Stimulated activated CD4-positive, alpha-beta T cell treated with anti-CD3 and anti-CD28 coated beads, TNF-alpha, amount 100 ng/mL, for 24 hours (primary cell): ENCODE measurements at places on chromosomes 1 and 21.
A peak's percentile ranks its signal among the peaks of the same experiment; 100 is the strongest.

DNA sequence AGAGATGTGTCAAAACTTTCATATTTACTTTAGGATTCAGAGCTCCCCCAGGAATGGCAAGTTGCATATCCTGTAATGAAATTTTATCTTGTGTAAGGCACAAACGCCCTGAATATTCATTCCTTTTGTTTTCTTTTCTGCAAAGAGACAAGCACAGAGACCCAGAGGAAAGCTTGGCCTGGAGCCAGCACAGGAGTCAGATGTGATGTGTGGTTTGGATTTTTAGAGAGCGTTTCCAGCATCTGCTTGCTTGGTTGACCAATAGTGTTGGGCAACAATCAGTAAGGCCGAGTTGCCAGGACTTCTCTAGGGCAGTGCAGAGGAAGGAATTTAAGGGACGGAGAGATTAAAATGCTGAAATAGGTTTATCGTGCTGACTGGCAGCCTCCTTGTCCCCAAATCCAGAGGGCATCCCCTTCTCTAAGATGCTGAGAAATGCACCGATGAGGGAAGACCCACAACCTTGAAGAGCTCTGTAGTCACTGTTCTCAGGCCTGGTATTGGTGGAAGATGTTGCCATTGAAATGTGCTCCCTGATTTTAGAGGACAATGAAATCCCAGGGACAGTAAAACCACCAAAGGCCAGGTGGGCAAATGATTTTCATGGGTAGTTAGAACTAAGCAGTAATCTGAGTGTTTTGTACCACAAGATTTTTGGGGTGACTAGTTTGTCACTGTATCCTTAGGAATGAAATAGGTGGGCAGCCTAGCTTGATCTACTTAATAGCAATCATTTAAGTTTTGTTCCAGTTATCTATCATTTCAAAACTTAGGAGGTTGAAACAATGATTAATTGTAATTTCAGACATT lies 37.9 kb upstream of the RHOU start:
- no peak for DNase-seq

GRCh38 chr21:46028573-46029091 lies 47.1 kb downstream of the COL6A1 start:
- no peak for DNase-seq

GRCh38 chr1:2610036-2610959 lies 22.5 kb downstream of the MMEL1 start:
- DNase-seq: no peak

- DNase-seq: no peak
Measured at GRCh38 chr1:17091252-17091651, 28.0 kb downstream of the PADI2 start.

DNA sequence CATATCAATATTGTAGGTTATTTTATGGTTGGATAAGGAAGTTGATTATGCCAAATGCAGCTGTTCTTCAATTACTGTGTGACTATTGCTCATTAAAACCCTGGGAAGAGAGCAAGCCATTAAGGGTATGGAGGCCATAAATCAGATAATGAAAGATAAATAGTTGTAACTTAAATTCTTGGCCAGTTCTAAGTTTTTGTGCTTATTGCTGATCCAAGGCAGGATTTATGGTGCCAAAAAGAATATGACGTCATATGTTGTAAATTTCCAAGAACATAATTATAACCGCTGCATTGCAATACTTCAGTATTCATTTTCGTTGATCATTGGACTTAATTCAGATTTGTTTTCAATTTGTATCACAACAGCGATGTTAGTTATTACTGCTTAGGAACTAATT lies 211.6 kb downstream of the LRRC40 start:
- DNase-seq: no peak

DNA sequence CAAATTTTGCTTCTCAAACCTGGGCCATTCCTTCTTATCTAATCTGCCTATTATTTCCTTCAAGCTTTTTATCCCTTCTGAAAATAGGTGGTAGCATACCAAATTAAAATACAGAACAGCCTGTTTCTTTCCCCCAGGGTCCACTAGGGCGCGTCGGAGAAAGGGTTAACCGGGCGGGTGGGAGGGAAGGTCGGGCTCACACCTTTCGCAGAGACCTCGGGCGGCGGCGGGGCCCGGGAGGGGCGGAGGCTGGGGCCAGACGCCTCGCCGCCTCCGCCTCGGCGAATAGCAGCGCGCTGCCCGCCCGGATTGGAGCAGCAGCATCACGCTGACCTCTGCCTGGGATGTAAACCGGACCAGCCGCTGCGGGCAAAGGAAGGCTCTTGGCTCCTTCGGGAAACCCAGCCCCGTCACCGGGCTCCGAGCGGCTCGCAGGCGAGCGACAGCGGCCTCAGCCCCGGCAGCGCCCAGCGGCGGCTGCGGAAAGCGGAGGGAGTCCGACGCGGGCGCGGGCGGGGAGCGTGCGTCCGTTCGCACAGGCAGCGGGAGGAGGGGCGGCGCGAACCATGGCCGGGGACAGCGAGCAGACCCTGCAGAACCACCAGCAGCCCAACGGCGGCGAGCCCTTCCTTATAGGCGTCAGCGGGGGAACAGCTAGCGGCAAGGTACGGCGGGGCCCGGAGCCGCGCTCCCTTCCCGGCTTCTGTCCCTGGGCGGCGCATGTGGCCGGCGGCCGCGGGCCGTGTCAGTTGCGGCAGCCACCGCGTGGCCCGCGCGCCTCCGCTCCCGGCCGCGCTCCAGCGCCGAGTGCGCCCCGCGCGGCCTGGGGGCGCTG lies at the start of gene UCK2:
UCK2 (plus strand) TSS at position 347 of the 835 bp plus-strand sequence; CDS start at position 567, 220 bp downstream.
- peak; percentile 74 for DNase-seq

DNA sequence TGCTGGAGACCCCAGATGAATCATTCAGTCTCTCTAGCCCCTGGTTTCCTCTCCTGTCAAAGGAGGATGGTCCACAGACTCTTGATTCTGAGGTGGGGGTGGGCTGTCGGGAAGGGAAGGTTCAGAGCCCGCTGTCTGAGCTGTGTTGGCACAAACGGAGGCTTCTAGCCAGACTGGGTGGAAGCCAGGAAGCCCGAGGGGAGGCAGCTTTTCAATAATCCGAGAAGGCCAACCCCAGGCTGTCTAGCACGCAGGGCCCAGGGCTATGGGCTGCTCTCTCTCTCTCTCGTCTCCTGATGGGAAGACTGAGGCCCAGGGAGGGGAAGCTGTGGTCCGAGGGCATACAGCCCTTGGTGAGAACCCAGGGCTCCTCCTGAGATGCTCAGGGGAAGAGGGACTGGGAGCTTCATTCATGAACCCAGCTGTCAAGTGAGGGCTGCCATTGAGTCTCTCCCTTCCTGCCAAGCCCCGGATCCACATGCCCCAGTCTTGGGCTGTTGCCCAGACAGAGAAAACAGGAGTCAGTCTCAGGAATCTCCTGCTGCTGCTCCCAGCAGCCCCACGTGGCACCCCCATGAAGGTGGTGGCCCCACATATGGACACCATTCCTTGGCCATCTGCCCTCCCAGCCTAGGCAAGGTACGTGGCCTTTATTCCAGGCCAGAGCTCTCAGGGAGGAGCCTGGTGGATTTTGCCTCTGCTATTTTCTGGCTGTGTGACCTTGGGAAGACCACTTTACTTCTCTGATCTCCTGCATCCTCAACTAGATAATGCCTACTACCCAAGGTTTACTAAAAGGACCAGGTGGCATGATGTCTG lies 44.4 kb downstream of the RAP1GAP start:
- DNase-seq: no peak

- DNase-seq: peak; percentile 75
Measured at GRCh38 chr1:91804546-91805023, 81.4 kb downstream of the TGFBR3 start.
